Stimulated activated CD8-positive, alpha-beta memory T cell treated with anti-CD3 and anti-CD28 coated beads, Interleukin-7, amount 100 ng/mL, for 4 hours (primary cell): ENCODE measurements at places on chromosomes 3 and 15.

- DNase-seq: no peak
Measured at GRCh38 chr15:75952525-75952924, 48.8 kb downstream of the FBXO22 start.

GRCh38 chr3:111548092-111548491 is 6.1 kb downstream of the CD96 start:
- no peak for DNase-seq

- DNase-seq: no peak
Measured at GRCh38 chr15:25759421-25759820, 103.7 kb downstream of the ATP10A start.

DNA sequence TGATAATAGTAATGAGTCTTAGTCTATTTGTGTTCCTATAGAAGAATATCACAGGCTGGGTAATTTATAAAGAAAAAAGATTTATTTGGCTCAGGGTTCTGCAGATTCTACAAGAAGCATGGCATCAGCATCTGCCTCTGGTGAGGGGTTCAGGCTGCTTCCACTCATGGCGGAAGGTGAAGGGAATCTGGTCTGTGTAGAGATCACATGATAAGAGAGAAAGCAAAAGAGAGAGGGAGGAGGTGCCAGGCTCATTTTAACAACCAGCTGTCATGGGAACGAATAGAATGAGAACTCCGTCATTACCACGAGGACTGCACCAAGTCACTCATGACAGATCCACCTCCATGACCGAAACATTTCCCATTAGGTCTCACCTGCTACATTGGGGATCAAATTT is 664.0 kb upstream of the SGO1 start:
- no peak for DNase-seq

- no peak for DNase-seq
Measured at GRCh38 chr3:80213086-80213485, 445.3 kb upstream of the ROBO1 start.

DNA sequence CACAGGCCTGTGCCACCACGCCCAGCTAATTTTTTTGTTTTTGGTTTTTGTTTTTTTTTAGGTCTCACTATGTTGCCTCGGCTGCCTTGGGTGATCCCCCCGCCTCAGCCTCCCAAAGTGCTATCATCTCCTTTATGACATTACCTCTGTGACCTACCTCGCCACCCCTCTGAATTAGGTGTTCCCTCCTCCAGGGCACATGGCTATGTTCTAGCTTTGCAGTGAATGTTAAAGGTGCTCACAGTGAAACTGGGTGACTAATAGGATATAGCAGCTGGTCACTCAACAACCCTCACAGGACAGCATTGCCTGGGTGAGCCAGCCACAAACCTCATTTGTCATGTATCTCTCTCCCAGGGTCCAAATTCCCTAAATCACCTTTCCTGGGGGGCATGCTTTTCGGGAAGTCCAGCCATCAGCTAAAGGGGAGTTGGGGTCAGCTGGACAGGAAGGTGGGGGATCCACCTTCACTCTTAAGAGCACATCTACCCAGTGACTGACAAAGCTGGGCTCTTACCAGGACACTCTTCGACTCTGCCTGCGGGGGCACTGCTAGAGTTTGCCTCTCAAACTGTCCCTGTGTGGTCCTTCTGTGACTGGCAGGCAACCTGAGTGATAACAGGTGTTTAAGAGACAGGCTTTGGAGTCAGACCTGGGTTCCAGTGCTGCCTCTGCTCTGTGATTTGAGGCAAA is 1.6 kb upstream of the TTLL3 start:
- DNase-seq: no peak

DNA sequence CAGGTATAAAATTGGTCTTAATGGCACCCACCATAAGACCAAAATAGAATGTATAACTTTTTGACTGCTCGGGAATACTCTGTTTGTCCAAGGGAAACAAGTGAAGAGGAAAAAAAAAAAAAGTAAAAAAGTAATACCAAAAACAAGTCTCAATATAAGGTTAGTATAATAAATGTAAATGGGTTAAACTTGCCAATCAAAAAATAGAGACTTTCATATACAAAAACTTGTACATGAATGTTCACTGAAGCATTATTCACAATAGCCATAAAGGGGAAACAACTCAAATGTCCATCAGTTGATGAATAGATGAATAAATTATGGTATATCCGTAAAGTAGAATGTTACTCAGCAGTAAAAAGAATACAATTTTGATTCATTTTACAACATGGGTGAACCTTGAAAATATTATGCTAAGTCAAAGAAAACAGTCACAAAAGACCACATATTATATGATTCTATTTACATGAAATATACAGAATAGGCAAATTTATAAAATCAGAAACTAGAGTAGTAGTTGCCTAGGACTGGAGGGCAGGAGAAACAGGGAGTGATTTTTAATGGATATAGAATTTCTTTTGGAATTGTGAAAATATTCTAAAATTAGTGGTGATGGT is 39.6 kb upstream of the FGD5 start:
- no peak for DNase-seq
